ENCODE measurements at places on chromosomes 16 and 17.

GRCh38 chr16:75584108-75584507 lies 17.9 kb downstream of the GABARAPL2 start:
- DNase-seq: no peak

DNA sequence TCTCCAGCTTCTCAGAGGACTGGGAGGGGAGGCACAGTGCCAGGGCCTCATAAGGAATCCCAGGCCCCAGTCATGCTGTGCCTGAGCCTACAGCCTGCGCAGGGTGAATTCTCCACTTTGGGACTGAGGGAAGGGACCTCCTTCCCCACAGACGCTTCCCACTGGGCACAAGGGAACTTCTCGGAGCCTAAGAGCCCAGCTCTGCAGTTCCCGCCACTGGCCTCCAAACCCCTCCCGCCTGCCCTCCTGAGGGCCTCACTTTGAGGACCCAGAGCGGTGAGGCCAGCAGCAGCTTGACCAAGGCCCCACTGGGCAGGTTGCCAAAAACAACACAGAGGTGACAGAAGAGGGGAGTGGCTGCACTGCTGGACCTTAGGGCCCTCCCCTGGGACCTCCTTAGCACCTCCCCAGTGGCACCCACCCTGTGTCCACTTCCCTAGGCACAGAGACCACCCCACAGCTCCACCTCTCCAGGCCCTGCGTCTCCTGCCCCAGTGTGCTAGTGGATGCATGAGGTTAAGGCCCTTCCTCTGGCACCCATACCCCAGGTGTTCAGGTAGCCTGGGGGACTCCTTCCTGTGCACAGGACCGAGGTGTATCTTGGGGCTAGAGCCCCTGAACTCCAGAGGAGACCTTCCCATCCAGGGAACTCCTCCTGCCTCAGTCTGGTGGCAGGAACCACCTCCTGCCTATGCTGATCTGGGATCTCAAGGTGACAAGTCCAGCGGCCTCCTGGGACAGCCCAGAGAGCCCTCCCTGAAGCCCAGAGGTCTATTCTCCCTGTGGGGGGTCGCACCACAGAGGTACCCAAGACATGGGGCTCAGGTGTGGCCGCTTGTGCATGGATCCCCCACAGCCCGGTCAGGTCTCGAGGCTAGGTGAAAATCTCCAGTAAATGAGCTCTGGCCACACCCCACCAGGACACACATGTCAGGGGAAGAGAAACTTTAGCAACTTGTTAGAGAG lies 3.4 kb downstream of the CASKIN2 start:
- no peak for DNase-seq

- no peak for DNase-seq
These were observed 12.2 kb upstream of the DUS1L start for GRCh38 chr17:82077617-82078358.

GRCh38 chr17:74028354-74029116 lies 174.9 kb upstream of the RPL38 start:
- DNase-seq: no peak

- no peak for DNase-seq
These were observed 72.0 kb downstream of the FTO start for GRCh38 chr16:53775821-53776431.
